ENCODE measurements at places on chromosomes 4 and X.

DNA sequence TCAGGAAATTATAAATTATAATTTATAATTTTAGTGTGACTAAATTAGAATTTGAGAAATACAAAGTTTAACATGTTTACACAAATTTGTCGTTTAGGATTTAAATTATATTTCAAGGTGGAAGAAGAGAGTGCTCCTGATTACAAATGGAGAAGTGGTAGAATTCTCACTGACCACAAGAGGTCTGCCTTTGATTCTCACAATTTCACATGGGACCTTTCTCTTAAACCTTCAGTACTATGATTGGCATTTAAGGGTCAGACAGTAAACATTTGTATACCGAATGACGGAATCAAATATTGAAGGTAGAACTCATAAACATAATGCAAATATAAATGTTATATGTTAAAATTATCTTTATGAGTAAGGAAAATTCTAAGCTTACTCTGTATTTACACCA, 171.7 kb downstream of the SLIT2 start:
- DNase-seq = no peak

DNA sequence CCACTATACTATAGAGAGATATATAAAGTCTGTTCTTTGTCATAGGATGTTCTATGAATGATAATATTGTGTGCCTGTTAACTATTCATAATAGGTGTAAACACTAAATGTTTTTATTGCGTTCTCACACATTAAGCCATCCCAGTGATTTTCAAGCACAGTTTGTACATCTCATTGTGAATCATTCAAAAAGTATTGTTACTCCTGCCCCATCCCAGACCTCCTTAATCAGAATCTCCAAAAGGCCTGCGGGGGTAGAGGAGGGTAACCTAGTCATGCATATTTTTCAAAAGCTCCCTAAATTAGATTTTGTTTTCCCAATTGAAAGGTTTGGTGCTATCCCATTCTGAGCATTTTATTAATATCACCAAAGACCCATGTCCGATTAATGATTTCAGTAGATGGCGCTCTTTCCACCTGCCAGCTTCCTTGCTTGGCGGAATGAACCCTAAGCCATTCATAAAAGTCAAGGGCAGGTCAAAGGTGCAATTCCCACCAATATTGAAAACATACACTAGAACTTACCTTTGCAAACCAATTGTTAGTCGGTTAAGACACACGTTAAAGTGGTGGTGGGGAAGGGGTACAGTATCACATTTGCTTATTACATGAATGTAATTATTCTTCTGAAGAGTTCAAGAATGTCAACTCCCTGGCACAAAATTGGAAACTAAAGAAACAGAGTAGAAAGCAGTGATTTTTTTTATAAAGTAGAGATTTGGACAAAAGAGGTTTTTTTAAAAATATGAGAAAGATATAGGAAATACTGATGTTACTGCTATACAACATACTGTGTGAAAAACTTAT, 5.8 kb upstream of the TET2 start:
- no peak for DNase-seq

DNA sequence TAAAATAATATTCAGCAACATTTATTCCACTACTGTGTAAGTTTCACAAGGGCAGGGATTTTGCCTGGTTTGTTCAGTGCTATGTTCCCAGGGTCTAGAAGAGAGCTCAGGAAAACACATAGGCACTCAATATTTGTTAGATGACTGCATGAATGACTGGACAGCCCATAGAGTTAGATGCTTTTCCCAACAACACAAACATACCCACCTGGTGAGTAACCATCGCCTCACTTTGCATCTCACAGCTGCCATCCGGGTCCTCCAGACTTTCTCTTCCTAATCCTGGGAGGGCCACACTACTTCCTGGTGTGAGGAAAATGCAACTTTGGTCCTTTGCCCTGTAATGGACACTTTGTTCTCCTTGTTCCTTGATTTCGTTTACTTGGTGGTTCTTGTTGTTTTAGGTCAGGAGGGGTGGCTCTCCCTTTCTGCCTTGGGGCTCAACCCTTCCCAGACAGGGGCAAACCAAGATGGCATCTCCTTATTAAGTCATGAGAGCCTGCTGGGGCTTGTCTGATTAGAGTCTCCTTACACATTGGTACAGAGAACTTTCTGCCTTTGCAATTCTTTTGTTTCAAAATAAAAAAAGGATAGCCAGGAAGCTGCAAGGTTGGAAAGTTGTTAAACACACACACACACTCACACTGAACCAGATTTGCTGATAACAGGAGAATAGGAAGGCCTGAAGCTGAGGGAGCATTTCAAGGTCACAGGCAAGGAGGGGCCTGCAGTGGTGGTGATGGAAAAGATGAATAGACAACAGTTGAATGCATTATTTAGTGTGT, 190.6 kb downstream of the MID1IP1 start:
- no peak for DNase-seq

- DNase-seq = no peak
Observed at GRCh38 chr4:108117418-108118182, 51.1 kb downstream of the LEF1 start.

DNA sequence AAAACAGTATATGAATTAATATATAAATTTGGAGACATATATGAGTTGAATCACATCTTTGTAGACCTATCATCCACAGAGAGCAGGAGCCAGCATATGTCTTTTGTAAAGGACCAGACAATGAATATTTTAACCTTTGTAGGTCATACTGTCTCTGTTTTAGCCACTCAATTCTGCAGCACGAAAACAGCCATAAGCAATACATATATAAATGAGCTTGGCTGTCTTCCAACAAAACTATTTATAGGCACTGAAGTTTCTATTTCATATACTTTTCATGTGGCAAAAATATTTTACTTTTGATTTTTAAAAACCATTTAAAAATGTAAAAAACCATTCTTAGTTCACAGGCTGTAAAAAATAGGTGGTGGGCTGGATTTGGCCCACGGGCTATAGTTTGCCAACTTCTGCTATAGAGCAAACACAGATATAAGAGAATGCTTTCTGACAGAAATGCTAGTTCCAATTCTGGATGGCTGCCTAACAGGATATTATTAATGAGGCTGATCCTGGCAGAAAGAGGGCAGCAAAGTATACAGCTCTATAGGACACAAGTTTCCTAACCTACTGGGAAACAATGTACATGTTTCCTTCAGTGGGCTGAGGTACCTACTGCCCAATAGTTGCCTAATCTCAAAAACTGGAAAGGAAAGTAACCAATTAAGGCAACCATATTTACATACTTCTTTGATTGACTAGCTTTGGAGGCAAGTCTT, 58.1 kb upstream of the UCP1 start:
- DNase-seq = no peak

- no peak for DNase-seq
Observed at GRCh38 chr4:150952167-150952845, 62.8 kb downstream of the LRBA start.

GRCh38 chr4:127783955-127784770, 2.0 kb downstream of the HSPA4L start:
- DNase-seq = no peak

GRCh38 chr4:121690001-121690400, 6.8 kb downstream of the ANXA5 start:
- DNase-seq = no peak

GRCh38 chrX:34371754-34372153, 239.6 kb upstream of the FAM47A start:
- no peak for DNase-seq

DNA sequence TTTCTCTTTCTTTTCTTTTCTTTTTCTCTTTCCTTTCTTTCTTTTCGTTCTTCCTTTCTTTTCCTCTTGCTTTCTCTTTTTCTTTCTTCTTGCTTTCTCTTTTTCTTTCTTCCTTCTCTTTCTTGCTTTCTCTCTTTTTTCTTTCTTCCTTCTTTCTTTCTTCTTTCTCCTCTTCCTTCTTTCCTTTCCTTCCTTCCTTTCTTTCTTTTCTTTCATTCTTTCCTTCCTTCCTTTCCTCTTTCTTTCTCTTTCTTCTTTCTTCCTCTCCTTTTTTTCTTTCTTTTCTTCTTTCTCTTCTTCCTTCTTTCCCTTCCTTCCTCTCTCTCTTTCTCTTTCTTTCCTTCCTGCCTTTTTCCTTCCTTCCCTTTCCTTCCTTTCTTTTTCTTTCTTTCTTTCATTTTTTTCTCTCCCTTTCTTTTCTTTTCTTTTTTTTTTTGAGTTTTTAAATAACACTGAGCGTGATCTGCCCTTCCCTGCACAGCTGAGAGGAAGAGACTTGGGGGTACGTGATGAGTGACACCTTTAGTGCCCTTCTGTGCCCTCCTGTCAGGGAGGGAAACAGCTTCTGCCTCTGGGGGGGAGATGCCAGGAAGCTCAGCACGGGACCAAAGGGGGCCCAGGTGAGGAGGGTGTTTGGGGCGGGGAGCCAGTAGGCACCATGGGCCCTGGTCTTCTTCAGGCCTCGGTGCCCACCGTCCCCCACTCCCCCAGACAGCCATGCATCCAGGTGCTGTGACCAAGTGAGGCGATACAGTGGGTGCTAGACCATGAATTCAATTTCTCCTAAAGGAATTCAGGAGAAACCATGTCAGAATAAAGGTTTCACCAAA, 36.6 kb upstream of the CDKN2AIP start:
- DNase-seq = no peak

DNA sequence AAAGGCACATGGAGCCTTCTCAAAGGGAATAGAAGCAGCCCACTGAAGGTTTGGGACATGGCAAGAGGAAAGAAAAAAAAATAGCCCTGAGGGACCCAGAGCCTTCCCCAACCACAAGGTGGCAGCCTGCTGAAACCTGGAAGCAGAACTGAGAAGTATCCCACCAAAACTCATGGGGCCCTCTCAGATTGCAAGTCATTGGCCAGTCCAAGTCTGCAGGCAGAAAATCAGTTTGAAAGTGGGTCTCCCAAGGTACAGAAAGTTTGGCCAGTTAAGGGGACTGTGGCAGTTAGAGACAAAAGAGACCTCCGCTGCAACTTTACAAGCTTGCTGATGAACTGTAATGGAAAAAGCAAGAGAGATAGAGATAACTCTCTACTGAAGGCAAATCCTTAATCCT, 155.8 kb downstream of the ANTXR2 start:
- no peak for DNase-seq

DNA sequence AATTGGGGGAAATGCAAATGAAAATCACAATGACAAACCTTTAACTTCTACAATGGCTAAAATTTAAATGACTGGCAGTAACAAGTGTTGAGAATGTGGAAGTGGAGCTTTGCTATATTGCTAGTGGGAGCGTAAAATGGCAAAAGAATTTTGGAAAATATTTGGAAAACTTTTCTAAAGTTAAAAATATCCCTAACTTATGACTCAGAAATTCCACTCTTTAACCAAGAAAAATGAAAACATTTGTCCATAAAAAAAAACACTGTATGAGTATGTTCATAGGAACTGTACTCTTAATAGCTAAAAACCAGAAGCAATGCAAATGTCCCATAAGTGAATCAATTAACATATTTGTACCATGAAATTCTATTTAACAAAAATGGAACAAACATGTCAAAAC, 3.6 kb downstream of the TBCK start:
- DNase-seq = no peak

- DNase-seq = no peak
Observed at GRCh38 chr4:150252741-150253140, 174.5 kb downstream of the DCLK2 start.

GRCh38 chr4:96093057-96093456, 253.2 kb downstream of the PDHA2 start:
- no peak for DNase-seq
